Motor neuron (in vitro differentiated cells): ENCODE measurements at places on chromosomes 13 and 19. TPM values are rescaled to one million over a fixed set of nuclear protein-coding genes. Genes with fewer than 3 reads are reported as not detected.

DNA sequence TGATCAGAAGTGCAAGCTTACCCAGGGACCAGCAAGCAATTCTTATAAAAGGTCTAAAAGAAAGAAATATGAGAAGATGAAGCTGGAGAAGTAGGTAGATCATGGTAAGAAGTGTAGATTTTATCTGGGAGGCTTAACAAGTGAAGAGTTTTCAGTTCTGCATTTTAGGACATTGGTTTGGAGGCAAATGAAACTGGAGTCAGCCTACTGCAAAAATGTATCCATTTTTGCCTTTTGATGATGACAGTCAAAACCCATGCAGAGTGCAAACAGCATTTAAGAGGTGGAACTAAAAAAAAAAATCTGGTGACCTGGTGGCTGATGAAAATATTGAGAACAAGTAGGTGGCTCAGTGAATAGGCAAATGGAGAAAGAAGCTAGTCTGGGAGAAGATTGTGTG, 216.9 kb downstream of the DNAJC15 start:
- ATAC-seq: no peak

PCDH17 gene
- total RNA-seq: 15.9 and 20.9 TPM in 2 replicates

GRCh38 chr13:72041165-72041564, 174.2 kb upstream of the DACH1 start:
- no peak for ATAC-seq

ZNF491 gene
- total RNA-seq: 5.6 and 6.2 TPM in 2 replicates

DNA sequence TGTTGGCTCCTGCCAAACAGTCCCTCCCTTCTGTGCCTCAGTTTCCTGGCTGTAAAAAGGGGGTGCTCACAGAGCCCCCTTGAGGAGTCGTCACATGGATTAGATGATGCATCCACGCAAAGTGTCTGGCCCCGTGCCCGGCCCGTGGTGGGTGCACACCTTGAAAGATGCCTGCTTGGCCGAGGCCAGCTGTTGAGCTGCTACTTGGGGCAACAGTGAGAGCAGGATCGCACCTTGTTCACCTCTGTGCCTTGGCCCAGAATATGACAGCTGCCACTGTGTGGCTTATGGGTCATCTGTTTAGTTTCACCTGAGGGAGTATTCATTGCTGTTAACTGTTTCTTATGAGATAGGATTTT, 17.7 kb downstream of the CRTC1 start:
- peak; percentile 5 for ATAC-seq

GRCh38 chr13:23822252-23822824, 66.9 kb downstream of the MIPEP start:
- no peak for ATAC-seq

KCTD4 gene
- total RNA-seq: 1.4 and 1.5 TPM in 2 replicates

FARP1 gene
- 22.6 and 24.8 TPM in 2 replicates for total RNA-seq

TJP3 gene
- 0.32 and 0.41 TPM in 2 replicates for total RNA-seq

ELSPBP1 gene
- total RNA-seq: not detected in 2 replicates
